ENCODE measurements at places on chromosomes 1 and 21. TPM values are rescaled to one million over a fixed set of nuclear protein-coding genes. Genes with fewer than 3 reads are reported as not detected.

SPRR2G gene
- not detected for total RNA-seq

DNA sequence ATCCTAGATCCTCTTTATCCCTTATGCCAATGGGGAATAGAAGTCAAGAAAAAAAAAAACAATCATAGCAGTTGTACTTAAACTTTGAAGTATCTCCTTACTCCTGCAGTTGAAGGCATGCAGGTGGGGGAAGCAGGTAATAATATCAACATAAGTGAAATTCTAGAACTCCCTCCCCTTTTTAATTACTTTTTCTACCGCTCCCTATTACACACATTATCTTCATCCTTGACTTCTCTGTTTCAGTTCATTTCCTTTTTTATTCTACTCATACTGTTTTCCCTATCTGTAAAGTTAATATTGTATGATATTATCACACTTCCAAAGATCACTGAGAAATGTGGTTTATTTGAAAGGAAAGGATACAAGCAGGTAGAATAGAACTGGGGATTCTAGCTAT, 962.0 kb downstream of the PLA2G4A start:
- H3K27me3 ChIP-seq, result no peaks in the 10 kb centered on the region
- H3K36me3 ChIP-seq, result no peaks in the 10 kb centered on the region
- no peak for DNase-seq
- no peak overlapping the region for H3K27ac ChIP-seq
- H3K4me3 ChIP-seq, result no peak overlapping the region

SPRR4 gene
- total RNA-seq, result not detected

GRCh38 chr1:89199525-89200031, 836 bp upstream of the GBP4 start:
- no peak for DNase-seq
- H3K36me3 ChIP-seq, result peaks cover 36% of the 10 kb centered on the region
- H3K4me3 ChIP-seq, result peak overlapping the region; percentile 92
- no peaks in the 10 kb centered on the region for H3K27me3 ChIP-seq
- peak overlapping the region; percentile 97 for H3K27ac ChIP-seq

TNFRSF1B gene
- 191 TPM for total RNA-seq

- no peak overlapping the region for H3K27ac ChIP-seq
- H3K4me1 ChIP-seq, result peaks cover 15% of the 10 kb centered on the region
- no peak for DNase-seq
- H3K36me3 ChIP-seq, result peaks cover 24% of the 10 kb centered on the region
- no peak overlapping the region for H3K4me3 ChIP-seq
These were observed 2.6 kb downstream of the HYI start for GRCh38 chr1:43451157-43451591.

DNA sequence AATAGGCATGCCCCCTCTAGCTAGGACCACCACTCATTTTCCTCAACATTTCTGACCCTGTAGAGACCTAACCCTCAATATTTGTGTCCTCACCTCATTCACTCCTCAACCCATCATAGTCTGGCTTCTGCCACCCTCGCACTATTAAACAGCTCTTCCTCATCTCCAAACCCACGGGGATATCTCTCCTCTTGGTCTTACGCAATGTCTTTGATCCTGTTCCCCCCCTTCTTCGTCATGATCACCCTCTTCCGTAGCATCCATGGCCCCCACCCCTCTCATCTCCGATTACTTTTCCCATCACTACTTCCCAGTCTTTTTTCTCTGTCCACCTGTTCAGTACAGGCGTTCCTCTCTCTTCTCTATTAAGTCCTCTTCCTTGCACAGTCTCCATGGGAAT, 51.7 kb upstream of the SPOCD1 start:
- DNase-seq, result no peak
- H3K27ac ChIP-seq, result no peak overlapping the region
- H3K27me3 ChIP-seq, result no peaks in the 10 kb centered on the region
- no peaks in the 10 kb centered on the region for H3K36me3 ChIP-seq

Measured in activated CD8-positive, alpha-beta T cell treated with anti-CD3 and anti-CD28 coated beads for 36 hours (primary cell).